ENCODE measurements at places on chromosomes 2 and 18.

- DNase-seq, result no peak
These were observed 88.7 kb upstream of the LCLAT1 start for GRCh38 chr2:30358351-30358750.

DNA sequence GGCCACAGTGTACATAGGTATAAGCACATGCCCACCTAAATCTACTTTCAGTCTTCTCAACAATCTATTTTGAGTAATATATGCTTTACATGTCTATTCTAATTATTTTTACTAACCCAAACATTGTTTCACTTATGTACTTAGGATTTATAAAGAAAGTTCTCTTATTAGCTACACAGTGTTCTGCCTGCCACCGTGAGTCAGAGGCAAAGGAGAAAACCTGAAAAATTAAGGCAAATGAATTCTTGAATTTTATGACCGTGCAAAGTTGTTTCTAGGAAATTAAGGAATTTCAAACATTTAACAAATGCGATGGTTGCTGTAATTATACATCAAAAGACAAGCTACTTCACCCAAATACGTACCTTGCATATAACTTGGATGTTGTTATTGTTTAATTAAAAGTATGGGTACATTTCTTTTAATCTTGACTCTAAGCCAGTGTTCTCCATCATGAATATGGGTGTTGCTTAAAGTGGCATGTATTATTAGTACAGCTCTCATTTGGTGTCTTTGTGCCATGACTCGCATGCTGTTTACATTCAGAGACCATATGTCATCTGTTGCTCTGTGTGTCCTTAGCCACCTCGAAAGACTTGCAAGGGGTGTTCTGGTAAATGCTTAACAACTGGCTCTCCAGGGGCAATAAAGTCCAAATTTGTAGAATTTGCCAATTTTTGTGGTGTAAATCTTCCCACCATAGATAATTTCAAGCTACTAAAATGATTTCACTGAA, 154.3 kb upstream of the FN1 start:
- DNase-seq, result no peak

DNA sequence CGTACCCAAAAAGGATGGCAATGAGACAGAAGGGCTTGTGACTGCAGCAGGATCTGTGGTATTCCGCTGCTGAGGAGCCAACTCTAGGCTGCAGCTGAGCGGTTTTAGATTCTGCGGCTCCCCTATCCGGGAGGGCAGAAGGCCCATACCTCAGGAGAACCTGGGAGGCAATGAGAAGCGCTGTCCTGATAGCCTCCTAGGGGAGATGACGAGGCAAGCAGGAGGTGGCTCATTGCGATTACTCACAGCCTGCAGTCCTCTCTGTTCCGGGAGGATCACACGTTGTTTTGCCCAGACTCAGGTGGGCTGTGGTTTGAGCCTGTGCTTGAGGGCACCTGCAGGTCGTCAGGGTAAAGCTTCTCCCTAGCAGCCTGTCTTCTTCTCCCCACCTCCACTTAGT, 65.1 kb downstream of the COA5 start:
- no peak for DNase-seq

DNA sequence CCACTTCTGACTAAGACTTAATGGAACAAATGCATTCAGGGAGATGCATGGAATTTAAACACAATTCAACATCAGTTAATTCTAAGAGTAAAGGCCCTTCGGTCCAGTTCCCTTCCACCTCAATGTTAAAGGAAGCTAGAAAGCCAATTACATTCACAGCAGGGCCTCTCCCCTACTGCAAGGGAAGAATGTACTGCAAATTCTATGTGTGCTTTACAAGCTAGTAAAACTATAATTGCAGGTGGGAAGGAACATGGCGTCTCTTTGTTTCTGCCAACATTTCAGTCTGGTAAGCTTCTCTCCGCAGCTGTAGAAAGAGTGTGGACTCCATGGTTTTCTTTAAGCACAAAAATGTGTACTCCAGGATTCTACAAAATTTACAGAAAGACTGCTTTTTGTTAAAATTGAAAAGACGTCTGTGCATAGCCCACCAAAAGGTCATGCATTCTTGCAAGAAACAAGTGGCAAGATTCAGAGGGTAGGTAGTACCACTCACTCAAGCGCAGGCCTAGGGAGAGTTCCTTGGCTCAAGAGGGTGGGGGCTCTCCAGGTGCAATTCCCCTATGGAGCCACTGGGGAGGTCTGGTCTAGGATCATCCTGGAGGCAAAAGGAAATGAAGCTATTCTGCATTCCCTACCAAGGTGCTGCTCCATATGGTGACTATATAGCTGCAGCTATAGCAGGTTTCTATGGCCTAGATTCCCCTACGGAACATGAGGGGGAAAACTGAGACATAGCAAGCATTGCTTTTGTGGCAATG, 127.0 kb upstream of the FZD5 start:
- peak; percentile 63 for DNase-seq

- DNase-seq, result no peak
These were observed 3.0 kb downstream of the MSH6 start for GRCh38 chr2:47785986-47786385.

- no peak for DNase-seq
These were observed 324.1 kb downstream of the DLGAP1 start for GRCh38 chr18:4130734-4131719.

GRCh38 chr2:5706717-5707455, 14.7 kb downstream of the SOX11 start:
- DNase-seq, result no peak

- no peak for DNase-seq
These were observed 23.2 kb downstream of the SUMO1 start for GRCh38 chr2:202215179-202215578.

- DNase-seq, result no peak
These were observed 11.7 kb upstream of the PDE11A start for GRCh38 chr2:178084273-178084672.

GRCh38 chr2:165529130-165529529, 59.6 kb downstream of the CSRNP3 start:
- DNase-seq, result no peak

DNA sequence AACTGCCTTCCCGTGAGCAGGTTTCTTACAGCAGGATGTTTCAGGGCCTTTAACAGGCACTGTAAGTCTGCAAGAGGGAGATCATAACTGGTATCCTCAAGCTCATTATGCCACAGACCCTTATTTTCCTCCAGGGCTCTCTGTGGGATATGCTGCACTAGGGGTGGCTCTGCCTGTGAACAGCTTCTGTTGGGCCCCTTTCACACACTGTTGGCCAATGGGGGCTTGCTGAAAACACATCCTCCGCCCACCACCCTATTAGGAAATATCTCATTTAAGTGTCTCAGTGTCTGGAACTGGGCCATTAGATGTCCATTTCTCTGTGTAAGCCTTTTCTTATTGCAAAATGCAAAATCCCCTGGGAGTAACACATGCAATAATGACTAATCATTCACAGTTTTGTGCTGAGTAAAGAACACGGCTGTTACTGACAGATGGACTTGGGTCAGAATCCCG, 414.3 kb upstream of the HS6ST1 start:
- DNase-seq, result no peak

- peak; percentile 85 for DNase-seq
These were observed 53.3 kb downstream of the ARHGAP28 start for GRCh38 chr18:6782861-6783260.

DNA sequence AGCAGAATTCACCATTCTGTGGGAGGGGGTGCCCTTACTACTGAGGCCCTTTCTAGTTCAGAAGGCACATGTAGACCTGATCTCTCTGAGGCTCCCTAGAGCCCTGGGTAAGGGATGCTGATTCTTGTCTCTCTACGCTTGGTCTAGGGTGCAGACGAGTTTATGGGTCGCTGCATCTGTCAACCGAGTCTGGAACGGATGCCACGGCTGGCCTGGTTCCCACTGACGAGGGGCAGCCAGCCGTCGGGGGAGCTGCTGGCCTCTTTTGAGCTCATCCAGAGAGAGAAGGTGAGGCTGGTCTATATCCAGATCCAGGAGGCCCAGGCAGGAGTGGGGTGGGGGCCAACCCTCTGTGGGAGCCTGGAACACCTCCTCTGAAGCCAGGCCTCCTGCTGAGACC, 147.2 kb downstream of the DYSF start:
- no peak for DNase-seq

- no peak for DNase-seq
These were observed 4.9 kb downstream of the KIF1A start for GRCh38 chr2:240814946-240815760.

GRCh38 chr2:133603109-133603508, 34.8 kb upstream of the NCKAP5 start:
- no peak for DNase-seq

- no peak for DNase-seq
These were observed 634.6 kb downstream of the ERBB4 start for GRCh38 chr2:211903961-211904360.

DNA sequence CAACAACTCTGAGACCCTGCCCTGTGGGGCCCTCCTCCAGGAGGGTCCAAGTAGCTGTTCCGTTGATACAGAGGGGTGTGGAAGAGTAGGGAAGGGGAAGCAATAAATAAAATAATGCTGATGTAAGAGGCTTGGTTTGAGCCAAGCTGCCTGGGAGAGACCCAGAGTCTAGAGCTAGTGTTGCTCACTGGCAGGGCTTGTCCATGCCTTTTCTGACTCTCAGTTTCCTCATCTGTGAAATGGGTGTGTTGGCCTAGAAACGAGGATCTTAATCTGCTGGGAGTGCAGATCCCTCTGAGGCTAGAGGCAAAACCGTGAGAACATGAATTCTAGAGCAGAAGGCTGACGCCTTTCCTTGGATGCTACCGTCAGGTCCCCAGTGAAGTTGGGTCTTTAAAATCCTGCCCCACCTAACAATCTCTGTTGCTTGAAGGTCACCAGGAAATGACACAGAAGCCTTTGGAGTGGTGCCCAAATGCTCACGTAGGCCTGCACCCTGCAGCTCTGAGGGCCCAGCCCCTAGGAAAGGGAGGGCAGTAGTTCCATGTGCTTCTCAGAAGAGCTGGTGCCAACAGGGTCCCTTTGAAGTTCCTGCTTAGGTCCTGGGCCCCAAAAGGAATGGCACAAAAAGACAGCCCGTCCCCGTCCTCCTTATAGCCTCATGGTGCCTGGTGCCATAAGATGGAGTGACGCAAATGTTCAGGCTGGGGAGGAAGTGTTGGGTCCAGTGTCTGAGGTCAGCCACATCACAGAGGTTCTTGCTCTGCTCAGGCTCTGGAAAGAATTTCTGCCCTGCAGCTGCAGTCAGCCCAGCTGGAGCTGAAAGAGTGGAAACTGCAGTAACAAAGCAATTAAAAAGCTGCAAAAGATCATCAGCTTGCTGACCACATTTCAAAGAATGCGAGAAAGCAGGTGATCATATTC, 73.2 kb upstream of the SMAD2 start:
- peak; percentile 78 for DNase-seq

DNA sequence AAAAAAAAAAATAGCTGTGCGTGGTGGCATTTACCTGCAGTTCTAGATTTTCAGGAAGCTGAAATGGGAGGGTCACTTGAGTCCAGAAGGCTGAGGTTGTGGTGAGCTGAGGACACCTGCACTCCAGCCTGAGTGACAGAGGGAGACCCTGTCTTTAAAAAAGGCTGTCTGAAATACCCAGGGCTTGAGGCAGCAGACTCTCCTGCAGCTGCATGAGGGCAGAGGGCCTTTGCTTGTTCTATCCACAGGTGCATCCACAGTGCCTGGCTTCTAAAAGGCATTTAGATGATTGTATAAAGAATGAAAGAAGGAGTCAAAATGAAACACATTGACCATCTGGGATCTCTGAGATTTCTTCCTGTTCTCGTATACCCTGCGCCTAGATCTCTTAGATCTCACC, 152.9 kb downstream of the MGAT5 start:
- DNase-seq, result no peak

DNA sequence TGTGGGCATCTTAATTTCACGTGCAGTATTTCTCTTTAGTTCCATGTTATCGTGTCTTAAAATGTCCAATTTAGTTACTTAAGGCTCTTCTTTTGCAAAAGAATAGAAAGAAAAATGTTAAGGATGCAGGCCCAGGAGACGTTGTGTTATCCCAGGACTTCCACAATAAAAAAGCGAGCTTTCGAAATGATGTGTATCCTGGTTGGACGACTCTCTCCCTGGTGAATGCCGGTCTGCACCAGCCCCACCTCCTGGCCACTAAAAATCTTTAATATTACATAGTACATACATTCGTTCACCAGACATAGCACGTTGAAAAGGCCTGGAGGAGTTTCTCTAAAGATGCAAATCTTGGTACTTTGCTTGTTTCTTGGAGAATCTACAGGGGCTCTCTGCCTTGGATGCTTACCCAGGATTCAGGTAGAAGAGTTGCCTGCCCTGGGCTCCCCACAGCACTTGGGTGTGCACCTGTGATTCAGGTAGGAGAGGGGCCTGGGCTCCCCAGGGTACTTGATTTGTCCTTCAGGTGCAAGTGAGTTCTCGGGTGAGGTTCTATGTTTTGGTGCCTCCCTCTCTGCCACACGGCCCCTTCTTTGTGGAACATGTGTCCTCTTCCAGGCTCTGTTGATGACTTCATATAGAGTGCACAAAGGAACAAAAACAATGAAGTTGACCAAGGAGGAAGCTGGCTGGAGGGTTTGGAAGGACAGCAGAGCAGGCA, 26.6 kb downstream of the TWIST2 start:
- no peak for DNase-seq

DNA sequence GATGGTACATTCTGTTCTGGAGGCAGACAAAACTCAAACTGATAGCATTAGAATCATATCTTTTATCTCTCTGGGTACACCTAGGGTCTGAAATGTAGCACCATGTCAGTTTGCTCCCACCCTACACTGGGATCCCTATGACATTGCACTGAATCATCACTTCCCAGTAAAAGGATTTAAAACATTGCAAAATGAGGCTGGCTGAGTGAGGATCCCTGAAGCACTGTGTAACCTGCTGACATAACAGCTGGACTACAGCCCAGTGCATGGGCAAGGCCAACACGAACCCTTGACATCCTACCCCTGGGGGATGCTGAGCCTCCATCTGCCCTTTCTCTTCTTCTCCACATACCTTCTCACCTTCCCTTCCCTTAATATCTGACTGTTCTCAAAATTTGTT, 253.2 kb downstream of the TTC32 start:
- DNase-seq, result no peak

DNA sequence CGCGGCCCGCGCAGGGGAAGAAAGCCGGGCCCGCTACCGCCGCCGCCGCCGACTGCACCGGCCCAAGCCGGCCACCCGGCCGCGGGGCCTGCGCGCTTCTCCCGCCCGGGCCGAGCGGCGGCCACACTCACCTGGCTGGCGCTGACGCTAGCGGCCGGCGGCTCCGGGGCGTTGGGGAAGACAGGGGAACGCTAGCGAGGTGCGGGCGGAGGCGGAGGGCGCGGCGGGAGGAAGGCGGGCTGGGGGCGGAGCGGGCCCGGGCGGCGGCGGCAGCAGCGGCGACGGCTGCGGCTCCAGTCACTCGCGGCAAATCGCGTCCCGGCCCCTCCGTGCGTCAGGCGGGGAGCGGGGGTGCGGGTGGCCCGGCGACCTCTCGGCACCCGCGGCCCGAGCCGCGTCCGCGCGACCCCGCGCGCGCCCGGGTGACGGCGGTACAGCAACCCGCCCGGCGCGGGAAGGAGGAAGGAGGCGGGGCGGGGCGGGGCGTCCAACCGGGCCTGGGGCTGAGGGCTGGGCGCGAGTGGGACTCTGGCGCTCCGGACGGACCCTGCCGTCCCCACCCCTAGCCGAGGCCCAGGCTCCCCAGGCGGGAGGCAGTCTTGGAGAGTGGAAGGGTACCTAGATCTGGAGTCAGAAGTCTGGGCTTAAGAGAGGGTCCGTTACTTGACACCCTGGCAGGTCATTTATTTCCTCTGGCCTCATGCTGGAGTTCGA, at the start of gene SESTD1:
Gene SESTD1 (minus strand): TSS at position 465 of the 714 bp plus-strand sequence. CDS start 72,991 bp downstream, outside the sequence.
- peak; percentile 64 for DNase-seq
